ENCODE measurements at places on chromosomes 5 and 9. TPM values are rescaled to one million over a fixed set of nuclear protein-coding genes. Genes with fewer than 3 reads are reported as not detected.

KCNIP1 gene
- 2.7 TPM for total RNA-seq

SEMA4D gene
- 46.2 TPM for total RNA-seq

GMCL2 gene
- total RNA-seq = not detected

DNA sequence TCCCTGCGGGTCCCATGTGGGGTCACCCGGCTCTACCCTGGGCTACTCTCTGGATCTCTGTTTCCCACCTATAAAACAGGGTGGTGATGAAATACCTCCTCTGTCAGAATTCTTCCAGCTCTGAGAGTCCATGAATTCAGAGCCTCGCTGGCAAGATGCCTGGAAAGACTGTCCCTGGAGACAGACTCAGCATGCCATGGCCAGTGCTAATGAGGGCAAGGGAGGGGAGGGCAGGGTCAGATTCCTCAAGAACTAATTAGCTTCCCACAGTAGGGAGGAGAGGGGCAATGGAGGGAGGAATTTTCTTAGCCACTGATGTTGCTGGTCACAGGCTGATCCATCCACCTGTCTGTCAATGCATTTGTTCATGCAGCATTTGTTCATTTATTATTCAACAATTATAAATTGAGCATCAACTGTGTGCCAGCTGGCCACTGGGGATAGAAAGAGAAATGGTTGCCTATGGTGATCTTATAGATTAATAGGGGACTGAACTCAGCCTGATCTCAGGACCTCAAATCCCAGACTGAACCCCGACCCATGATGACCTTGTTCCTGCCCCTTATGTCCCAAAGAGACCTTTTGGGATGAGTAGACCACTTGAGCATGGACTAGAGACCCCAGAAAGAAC is 4.7 kb downstream of the SYNPO start:
- no peak for DNase-seq
- peaks cover 21% of the 10 kb centered on the region for H3K36me3 ChIP-seq
- H3K4me1 ChIP-seq = peaks cover 64% of the 10 kb centered on the region
- H3K27me3 ChIP-seq = no peaks in the 10 kb centered on the region
- peak overlapping the region; percentile 25 for H3K27ac ChIP-seq
- no peak overlapping the region for H3K4me3 ChIP-seq

JAKMIP2 gene
- total RNA-seq = 7.5 TPM

DNA sequence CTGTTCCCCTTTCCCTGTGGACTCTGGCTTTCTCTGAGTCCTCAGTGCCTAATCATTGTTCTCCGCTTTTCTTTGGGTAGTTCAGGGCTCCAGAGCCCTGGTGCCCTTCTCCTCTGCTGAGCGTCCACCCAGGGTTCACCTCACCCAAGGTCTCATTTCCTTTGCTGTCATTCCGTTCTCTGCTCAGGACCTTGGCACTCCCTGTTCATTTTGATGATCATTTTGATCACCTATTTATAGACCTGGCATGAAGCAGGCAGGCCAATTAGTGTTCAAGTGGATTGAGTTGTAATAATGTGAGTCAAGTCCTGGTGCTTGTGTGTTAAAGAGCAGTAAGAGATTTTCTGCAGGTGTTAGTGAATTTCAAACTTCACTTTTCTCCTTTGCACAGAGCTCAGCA is 3.6 kb downstream of the TRIO start:
- peaks cover 51% of the 10 kb centered on the region for H3K4me1 ChIP-seq
- H3K27ac ChIP-seq = no peak overlapping the region
- no peaks in the 10 kb centered on the region for H3K36me3 ChIP-seq
- H3K4me3 ChIP-seq = no peak overlapping the region
- no peaks in the 10 kb centered on the region for H3K27me3 ChIP-seq
- no peak for DNase-seq

NR2F1-AS1 gene
- 16.2 TPM for total RNA-seq

TAF1L gene
- total RNA-seq = not detected

- no peak overlapping the region for H3K27ac ChIP-seq
- H3K36me3 ChIP-seq = no peaks in the 10 kb centered on the region
- no peaks in the 10 kb centered on the region for H3K4me1 ChIP-seq
- DNase-seq = peak; percentile 63
- no peaks in the 10 kb centered on the region for H3K27me3 ChIP-seq
- no peak overlapping the region for H3K4me3 ChIP-seq
These were observed 558.7 kb downstream of the ACTL7B start for GRCh38 chr9:108297073-108297472.

DNA sequence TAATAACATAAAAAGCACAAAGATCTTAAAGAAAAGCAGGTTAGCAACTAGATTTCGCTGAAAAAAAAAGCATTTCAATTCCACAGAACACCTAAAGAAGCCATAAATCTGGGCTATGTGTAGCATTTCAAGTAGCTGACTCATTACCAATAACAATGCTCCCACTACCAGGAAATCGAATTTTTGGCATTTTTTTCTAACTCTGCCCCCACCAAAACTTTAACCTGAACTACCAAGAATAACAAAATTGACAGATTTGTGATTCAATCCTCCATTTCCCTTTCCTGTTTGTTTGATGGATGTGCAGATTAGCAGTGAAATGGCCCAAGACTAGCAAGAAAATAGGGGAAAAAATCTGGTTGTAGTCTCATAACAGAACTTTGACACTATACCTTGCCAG is 180.2 kb downstream of the RASEF start:
- no peak for DNase-seq
- no peaks in the 10 kb centered on the region for H3K4me1 ChIP-seq
- no peaks in the 10 kb centered on the region for H3K36me3 ChIP-seq
- H3K27me3 ChIP-seq = no peaks in the 10 kb centered on the region
- H3K4me3 ChIP-seq = no peak overlapping the region

- H3K27me3 ChIP-seq = no peaks in the 10 kb centered on the region
- H3K36me3 ChIP-seq = peaks cover 44% of the 10 kb centered on the region
- H3K4me3 ChIP-seq = peak overlapping the region; percentile 23
- peaks cover 62% of the 10 kb centered on the region for H3K4me1 ChIP-seq
These were observed 25.8 kb downstream of the FPGS start for GRCh38 chr9:127828262-127829031.

TSSK1B gene
- not detected for total RNA-seq

DOK3 gene
- 45.6 TPM for total RNA-seq

GRIA1 gene
- 21.9 TPM for total RNA-seq

DNA sequence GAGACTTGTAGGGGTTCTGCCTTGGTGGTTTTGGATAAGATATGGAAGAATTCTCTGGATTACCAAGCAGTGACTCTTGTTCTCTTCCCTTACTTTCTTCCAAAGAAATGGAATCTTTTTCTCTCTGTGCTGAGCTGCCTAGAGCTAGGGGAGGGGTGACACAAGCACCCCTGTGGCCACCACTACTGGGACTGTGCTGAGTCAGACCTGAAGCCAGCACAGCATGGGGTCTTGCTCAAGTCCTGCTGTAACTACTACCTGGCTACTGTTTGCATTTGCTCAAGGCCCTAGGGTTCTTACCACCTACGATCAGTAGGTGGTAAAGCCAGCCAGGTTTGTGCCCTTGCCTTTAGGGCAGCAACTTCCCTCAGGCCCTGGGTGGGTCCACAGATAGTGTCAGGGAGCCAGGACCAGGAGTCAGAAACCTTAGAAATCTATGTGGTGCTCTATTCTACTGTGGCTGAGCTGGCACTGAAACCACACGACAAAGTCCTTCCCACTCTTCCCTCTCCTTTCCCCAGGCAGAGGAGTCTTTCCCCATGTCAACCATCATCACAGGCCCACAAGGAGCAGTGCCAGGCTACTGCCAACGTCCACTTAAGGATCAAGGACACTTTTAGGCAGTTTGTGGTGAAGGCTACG is 53.8 kb downstream of the SREK1 start:
- H3K27ac ChIP-seq = no peak overlapping the region
- no peak for DNase-seq
- no peaks in the 10 kb centered on the region for H3K27me3 ChIP-seq
- no peaks in the 10 kb centered on the region for H3K36me3 ChIP-seq
- no peaks in the 10 kb centered on the region for H3K4me1 ChIP-seq
- H3K4me3 ChIP-seq = no peak overlapping the region

HTR1A gene
- total RNA-seq = not detected

DNA sequence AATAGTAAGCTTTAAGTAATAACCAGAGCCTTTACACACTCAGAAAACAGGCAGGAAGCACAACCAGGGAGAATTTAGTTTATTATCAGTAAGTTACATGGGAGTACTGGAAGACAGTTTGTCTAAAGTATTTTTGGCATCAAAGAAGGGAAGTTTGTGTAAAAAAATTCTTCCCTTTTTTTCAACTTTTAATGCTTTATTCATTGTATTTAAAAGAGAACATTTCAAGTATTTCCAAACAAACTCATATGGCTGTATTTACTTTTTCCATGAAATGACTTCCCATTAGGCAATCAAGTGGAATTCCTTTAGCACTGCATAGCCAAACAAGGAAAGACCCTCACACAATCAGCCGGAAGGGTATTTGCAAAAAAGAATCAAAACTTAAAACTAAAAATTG is 26.7 kb downstream of the RNF145 start:
- H3K27me3 ChIP-seq = no peaks in the 10 kb centered on the region
- peaks cover 77% of the 10 kb centered on the region for H3K4me1 ChIP-seq
- DNase-seq = no peak
- H3K4me3 ChIP-seq = no peak overlapping the region

ABCA1 gene
- 49.0 TPM for total RNA-seq

DNA sequence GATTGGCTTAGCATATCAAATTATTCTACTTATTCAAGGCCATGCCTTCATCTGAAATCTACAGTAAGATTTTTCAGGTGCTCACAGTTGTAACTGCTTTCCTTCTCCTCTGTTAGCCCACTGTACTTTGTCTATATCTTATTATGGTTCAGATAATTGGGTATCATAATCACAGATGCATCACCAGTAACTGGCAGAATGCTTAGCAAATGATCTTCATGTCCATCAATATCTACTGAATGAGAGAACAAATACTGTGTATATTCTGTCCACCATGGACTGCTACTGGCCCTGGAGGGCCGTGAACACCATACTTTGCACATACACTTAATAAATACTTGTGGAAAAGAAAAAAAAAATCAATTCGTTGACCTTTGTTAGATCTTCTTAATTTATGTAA is 96.2 kb downstream of the MEF2C start:
- H3K4me3 ChIP-seq = no peak overlapping the region
- no peaks in the 10 kb centered on the region for H3K27me3 ChIP-seq
- H3K27ac ChIP-seq = peak overlapping the region; percentile 75
- no peaks in the 10 kb centered on the region for H3K36me3 ChIP-seq
- DNase-seq = no peak

NCS1 gene
- 5.7 TPM for total RNA-seq

- no peak overlapping the region for H3K27ac ChIP-seq
- no peak for DNase-seq
- no peak overlapping the region for H3K4me3 ChIP-seq
- H3K4me1 ChIP-seq = no peaks in the 10 kb centered on the region
- peaks cover 27% of the 10 kb centered on the region for H3K36me3 ChIP-seq
These were observed 28.4 kb downstream of the CSF1R start for GRCh38 chr5:150057996-150058395.

DNA sequence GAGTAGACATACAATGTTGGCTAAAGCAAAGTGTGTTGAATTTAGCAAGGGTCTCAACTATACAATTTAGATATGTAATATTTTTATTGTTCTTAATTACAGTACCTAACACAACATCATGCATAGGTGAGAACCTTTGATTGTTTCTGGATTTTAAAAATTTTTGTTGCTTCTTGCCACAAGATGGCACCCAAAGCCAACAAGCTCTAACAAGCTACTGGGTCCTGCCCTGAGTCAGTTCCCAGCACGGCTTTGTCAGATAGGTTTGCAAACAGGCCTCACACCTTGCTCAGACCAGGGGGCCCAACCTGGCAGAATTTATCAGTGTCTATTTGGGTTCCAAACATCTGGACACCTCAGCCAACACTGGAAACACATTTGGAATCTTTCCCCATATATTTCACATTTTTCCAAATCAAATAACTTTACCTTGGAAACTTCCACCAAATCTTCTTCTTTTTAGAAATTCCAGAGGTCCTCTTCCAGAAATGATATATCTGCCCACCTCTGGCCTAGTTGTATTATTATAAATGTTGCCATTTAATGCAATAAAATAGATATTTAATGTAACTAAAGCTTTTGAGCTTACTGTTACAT is 49.5 kb upstream of the EGFLAM start:
- H3K4me1 ChIP-seq = no peaks in the 10 kb centered on the region
- peaks cover 4% of the 10 kb centered on the region for H3K27me3 ChIP-seq
- no peak overlapping the region for H3K27ac ChIP-seq
- H3K4me3 ChIP-seq = no peak overlapping the region

- H3K4me3 ChIP-seq = no peak overlapping the region
- DNase-seq = no peak
- H3K36me3 ChIP-seq = no peaks in the 10 kb centered on the region
These were observed 65.8 kb upstream of the NFIL3 start for GRCh38 chr9:91489361-91489899.

EIF4E1B gene
- total RNA-seq = not detected

DNA sequence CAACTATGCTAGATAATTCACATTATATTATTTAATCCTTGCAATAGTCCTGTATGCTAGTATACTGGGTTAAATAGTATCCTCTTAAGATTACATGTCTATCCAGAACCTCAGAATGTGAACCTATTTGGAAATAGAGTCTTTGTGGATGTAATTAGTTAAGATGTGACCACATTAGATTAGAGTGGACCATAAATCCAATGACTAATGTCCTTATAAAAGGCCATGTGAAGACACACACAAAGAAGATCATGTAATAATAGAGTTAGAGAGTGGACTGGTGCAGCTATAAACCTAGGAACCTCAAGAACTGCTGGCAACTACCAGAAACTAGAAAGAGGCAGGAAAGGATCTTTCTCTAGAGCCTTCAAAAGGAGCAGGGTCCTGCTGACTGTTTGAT is 263.6 kb upstream of the PTGER4 start:
- H3K27ac ChIP-seq = no peak overlapping the region
- no peaks in the 10 kb centered on the region for H3K36me3 ChIP-seq
- H3K27me3 ChIP-seq = no peaks in the 10 kb centered on the region
- DNase-seq = no peak
- no peak overlapping the region for H3K4me3 ChIP-seq

- DNase-seq = no peak
- no peak overlapping the region for H3K4me3 ChIP-seq
- no peaks in the 10 kb centered on the region for H3K27me3 ChIP-seq
- no peak overlapping the region for H3K27ac ChIP-seq
- no peaks in the 10 kb centered on the region for H3K4me1 ChIP-seq
These were observed 186.3 kb downstream of the TLE4 start for GRCh38 chr9:79757881-79758669.

DNA sequence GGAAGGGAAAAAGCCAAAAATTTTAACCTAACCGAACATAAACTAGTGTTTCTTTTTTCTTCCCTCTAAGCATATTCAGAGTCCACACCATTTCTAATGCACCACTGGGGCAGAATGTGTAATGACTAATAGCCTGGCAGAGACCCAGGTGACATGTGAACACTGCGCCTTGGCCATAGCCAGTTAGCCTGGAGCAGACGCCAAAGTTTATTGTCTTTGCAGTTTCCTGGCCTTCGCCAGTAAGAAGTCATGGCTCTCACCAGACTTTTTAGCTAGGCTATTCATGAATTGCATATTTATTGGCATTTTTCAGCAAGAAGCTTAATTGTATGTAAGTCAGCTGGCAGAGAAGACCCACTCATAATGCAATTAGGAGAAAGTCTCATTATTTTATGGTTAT is 182.8 kb upstream of the SLC27A6 start:
- H3K4me1 ChIP-seq = no peaks in the 10 kb centered on the region
- H3K27ac ChIP-seq = no peak overlapping the region
- H3K4me3 ChIP-seq = no peak overlapping the region
- DNase-seq = no peak
- no peaks in the 10 kb centered on the region for H3K36me3 ChIP-seq

ADRB2 gene
- 28.0 TPM for total RNA-seq

PTGER4 gene
- 31.2 TPM for total RNA-seq
